ENCODE measurements at places on chromosomes 12 and 14. TPM values are rescaled to one million over a fixed set of nuclear protein-coding genes. Genes with fewer than 3 reads are reported as not detected.
A peak's percentile ranks its signal among the peaks of the same experiment; 100 is the strongest.

CRACR2A gene
- 15.4 TPM for total RNA-seq

DNA sequence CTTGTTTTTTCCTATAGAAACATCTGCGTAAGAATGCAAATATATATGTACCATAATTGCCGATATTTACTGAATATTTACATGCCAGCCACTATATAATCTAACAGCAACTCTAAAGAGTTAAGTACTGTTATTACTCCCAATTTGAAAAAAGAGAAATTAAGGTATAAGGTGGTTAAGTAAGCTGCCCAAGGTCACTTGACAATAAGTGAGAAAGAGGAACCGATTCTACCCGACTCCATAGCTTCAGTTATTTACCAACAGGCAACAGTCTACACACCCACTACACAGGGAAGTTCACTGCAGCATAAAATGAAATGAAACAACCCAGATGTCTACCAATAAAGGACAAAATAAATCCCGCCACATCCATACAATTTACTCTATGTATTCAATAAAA is 1.1 kb downstream of the MIS18BP1 start:
- no peak for DNase-seq

- no peak for DNase-seq
Observed at GRCh38 chr14:100442498-100443490, 119.7 kb downstream of the SLC25A47 start.

DNA sequence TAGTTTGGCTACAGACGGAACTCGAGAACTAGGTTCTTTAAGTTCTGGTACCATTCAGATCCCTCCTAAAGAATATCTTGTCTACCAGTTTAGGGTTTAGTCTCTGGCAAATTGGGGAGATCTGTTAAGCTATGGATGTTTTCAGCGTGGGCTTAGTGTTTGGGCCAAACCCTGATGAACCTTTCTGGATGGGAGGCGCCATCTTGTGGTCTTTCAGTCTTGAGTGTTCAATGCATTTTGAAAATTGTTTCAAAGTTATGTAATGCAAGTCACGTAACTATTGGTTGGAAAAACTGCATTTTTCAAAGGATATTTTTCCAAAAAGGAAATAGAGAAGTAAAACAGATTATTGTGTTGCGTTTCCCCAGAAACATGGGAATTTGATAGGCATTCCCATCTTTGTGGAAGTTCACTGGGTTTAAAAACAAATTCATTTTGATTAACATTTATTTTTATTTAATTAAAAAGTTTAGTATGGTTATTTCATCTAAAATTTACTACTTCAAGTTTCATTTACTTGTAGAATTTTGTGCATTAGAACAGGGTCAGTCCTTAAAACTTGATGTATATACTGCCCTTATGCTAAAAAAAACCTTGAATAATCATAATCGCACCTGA is 169.0 kb downstream of the PRIMA1 start:
- peak; percentile 38 for DNase-seq

- no peak for DNase-seq
Observed at GRCh38 chr12:44507461-44507860, 368.7 kb downstream of the NELL2 start.

DNA sequence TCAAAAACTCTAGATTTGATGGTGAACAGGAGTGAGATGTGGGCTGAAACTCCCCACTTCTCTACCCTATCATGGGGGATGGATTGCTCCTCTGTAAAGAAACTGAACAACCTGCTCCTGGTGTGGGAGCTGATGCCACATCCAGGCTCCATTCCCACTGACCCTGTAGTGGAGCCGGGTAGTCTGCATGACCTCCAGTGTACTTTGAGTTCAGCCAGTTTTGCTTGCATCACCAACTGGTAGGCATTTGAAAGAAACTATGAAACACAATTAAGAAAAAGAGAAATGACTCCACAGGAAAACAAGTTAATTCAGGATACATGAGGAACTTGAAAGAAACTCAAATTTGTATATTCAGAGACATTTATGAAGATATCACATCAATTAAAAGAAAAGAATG is 27.3 kb upstream of the EMP1 start:
- no peak for DNase-seq

- peak; percentile 14 for DNase-seq
Observed at GRCh38 chr12:7092229-7092985, at the start of gene C1R. Gene C1R, minus strand, starts transcription at chr12:7092445. Its CDS starts 57 bp downstream, at chr12:7092388.

- DNase-seq: no peak
Observed at GRCh38 chr12:130973109-130973508, 19.4 kb downstream of the ADGRD1 start.

- no peak for DNase-seq
Observed at GRCh38 chr12:96906498-96906848, 584 bp upstream of the NEDD1 start.

DNA sequence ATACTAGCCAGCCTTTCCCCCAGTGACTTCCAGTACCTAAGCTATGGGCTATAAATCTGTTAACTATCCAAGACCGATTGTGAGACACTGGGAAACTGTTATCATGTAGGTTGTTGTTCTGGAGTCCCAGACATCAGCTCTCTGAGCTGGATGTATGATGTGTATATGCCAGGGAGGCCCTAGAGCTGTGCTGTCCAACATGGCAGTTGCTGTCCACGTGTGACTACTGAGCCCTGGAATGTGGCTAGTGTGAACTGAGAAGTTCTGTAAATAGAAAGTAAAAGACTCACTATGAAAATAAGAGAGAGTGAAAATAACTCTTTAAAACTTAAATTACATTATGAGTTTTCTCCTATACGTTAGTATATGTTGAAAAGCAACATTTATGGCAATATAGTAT is 755.8 kb upstream of the FBXO33 start:
- DNase-seq: no peak
